ENCODE measurements at places on chromosomes 16 and 17.
A peak's percentile ranks its signal among the peaks of the same experiment; 100 is the strongest.

GRCh38 chr16:6905601-6906000 is 427.0 kb upstream of the RBFOX1 start:
- DNase-seq = no peak

GRCh38 chr17:66625311-66625767 is 209.6 kb upstream of the CACNG5 start:
- DNase-seq = no peak

DNA sequence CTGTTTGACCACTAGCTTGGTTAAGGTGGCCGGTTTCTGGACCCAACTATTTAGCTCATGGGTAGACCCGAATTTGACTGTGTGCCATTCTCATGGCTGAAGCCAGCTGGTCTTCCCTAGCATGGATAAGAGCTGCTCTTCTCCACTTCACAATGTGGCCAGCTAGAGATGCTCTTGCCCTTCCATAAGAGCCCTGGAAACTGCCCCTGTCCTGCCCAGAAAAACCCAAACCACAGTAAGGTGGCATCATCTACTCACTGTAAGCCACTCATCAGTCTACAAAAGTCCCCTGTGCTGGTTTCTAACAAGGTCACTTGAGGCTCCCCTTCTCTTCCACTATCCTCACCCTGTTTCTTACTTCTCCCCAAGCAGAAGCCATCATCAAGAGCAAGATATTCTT is 165.1 kb downstream of the HS3ST2 start:
- no peak for DNase-seq

DNA sequence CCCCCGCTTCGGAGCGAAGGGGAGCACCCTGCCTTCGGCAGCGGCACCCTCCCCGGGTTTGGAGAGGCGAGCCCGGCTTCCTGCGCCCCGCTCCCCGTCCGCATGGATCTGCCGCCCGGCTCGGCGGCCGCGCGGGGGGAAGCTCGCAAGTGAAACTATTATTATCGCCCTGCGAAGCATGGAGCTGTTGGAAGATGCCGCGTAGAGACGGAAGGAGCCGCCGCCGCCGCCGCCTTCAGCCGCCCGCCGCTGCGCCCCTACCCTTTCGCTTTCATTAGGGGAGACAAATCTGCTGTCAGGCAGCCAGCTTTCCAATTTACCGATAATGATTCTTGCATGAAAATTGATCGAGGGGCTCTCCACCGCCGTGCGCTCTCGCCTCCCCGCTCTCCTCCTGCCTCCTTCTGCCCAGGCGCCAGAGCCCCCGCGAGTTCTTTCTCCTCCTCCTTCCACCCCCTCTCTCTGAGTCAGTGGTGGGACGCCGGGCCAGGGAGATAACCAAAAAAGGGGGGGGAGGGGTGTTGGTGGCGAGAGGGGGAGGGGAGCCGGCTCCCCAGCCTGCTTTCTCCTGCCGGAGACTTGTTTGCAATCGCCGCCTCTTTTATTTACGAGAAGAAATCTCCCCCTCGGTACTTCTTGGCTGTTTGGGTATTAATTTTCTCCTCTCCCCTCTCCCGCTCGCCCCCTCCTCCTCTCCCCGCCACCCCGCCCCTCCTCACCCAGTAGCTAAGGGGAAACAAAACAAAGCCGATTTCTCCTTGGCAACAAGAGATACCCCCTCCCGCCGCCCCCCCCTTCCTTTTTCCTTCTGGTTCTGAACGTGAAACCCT is 58.0 kb upstream of the GSE1 start:
- DNase-seq = no peak

DNA sequence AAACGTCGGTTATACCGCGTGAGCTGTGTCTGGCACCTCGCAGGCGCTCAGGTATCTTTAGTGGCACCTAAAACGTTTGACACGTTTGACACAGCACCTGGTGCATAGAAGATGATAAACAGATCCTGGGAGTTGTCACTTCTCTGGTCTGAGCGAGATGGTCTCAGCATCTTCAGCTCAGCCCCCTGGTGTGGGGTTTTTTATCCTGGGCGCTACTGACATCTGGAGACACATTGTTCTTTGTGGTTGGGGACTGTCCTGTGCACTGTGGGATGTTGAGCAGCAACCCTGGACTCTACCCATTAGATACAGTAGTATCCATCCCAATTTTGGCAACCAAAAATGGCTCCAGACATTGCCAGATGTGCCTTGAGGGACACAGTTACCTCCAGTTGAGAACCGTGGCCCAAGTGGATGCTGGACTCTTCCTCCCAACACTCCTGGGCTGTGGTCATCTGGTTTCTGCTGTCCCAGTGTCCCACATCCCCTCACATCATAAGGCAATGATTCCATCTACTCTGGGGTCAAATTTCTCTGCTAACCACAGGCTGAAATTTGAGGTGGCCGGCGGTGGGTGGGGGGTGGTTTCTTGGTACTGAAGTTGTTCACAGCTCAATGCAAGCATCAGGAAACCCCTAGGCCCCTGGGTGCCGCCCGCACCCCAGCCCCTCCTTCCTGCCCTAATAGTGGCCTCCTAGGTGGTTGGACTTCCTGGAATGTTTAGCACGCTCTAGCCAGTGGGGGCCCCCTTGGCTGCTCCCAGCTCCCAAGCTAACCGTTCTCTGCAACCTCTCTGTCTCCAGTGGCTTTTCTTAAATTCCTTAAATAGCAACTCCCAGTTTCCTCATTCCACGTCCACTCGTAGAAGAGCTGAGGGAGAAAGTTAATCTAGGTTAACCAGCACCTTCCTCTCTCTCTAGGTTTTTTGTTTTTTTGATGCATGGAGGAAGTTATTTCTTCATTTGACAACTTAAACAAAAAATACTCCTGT is 124.8 kb downstream of the ABCC1 start:
- peak; percentile 30 for DNase-seq

- DNase-seq = no peak
These were observed 3.5 kb upstream of the RRAD start for GRCh38 chr16:66928702-66929388.

- no peak for DNase-seq
These were observed 231.3 kb downstream of the ENGASE start for GRCh38 chr17:79305768-79306423.

DNA sequence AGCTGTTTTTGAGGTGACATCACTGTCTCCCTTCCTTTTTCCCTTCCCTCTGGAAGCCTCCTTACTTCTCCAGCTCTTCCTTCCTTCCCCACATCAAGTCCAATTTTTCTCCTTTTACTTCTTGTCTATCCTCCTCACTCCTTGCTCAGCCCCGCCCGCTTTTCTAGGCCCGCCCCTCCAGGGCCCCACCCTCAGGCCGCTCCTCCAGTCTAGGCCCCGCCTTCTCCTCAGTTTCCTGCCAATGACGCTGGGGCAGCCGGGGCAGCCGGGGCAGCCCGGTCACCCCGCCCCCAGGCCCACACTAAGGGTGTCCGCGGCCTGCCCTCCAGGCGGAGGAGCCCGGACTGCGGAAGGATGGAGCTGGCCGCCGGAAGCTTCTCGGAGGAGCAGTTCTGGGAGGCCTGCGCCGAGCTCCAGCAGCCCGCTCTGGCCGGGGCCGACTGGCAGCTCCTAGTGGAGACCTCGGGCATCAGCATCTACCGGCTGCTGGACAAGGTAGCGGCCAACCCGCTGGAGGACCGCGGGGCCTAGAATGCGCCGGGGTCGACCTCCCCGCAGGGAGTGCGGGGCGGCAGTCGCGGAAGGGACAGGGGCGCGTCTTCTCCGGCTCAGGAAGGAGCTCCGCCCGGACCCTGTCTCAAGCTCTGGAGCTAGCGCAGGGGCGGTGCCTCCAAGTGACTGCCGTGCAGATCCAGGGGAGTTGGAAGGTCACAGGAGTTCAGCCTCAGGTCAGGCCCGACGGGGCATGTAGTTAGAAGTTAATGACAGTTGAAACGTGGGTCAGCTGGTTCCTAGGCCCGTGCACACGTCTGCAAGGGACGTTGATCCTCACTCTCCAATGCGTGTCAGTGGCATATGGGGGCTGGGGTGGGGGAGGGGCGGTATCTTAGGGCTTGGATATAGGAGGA is at the start of gene PCTP:
TSS of gene PCTP (plus strand) at position 302 of the 908 bp plus-strand sequence. CDS start at position 355, 53 bp downstream.
- DNase-seq = peak; percentile 61

DNA sequence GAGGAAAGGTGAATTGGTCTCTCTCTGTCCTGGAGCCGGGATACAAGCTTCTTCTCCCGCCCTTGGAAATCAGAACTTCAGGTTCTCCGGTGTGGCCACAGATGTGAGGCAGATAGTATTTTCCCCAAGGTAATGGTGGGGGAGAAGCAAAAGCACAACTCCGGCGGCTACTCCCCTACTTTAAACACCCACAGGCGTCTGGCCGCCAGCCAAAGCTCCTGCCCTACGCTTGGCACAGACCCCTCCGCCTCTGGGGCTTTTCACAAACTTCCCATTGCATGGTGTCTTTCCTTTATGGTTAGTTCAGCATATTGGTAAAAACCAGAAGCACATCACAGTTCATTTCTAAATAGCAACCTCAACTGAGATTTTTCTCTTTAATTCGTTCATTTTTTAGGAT is 39.4 kb upstream of the B4GALNT2 start:
- no peak for DNase-seq

DNA sequence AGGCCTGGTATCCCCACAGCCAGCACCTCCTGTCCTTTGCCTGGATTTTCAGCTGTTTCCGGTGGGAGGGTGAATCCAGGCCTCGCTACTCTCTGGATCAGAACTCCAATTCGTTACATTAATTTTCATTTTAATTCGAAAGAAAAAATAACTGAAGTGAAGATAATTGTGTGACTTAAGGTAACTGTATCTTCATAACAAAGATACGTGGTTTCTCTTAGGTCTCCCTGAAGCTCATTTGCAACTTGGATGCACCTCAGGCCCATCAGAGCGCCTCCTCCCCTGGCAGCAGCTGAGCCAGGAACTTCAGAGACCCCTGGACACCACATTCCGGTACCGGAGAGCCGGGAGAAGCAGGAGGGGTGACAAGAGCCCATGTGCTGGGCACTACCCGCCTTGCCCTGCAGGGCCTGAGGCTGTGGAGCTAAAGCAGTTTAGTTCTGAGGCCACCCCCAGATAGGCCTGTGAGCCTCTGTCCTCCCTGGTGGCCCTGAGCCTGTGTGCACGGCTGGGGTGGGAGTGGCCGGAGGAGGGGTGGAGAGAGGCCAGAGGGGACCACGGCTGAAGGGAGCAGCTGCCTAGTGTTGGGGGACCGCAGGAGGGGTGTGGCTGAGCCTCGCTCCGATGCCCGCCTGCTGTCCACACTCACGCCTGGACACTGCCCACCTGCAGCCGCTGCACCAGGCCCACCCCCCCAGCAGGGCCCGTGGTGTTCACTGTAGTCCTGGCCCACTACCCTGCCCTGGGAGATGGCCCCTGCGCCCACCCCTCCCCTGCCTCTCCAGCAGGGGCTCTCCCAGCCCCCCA is 11.4 kb upstream of the DUS1L start:
- no peak for DNase-seq

GRCh38 chr17:5705876-5706576 is 121.7 kb upstream of the NLRP1 start:
- no peak for DNase-seq

DNA sequence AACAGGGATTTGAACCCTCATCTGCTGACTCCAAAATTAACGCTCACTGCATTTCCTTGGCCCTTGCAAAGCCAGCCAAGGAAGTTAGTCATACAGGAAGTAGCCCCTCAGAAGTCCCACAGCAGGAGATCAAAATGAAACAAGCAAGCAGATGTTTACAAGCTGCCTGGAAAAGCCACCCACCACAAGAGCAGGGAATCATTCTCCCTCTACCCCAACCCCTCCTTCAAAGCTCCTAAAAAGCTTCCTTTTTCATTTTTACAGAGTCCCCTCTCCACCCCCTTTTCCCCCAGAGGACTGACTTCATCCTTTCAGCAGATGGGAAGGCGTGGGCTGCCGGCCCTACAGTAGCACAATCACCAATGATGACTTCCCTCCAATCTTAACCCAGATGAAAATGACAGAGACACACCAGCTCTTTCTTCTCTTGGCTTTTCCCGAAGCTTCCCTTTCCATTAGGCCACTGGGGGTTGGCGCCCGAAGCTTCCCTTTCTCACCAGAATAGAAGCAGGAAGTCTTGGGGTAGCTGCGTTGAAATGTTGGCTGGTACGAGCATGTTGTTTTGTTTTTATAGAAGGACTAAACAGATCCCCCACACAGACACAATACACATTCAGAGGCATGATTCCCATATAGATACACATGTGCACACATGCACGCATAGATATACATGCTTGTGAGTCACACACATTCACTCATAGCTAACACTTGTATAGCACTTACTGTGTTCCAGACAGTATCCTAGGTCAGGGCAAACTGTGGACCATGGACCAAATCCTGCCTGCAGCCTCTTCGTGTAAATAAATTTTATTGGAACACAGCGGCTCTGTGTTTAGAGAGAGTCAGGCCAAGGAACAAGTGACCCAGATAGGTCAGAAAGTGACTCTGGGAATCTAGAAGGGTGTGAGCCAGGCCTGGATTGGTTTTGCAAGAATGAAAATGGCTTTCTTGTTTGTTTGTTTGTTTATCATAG is 17.4 kb downstream of the ITPRIPL2 start:
- no peak for DNase-seq

- DNase-seq = no peak
These were observed 231.2 kb downstream of the KATNIP start for GRCh38 chr16:27781195-27781524.

GRCh38 chr17:74340470-74341023 is 14.5 kb downstream of the KIF19 start:
- DNase-seq = no peak

- DNase-seq = no peak
These were observed 33.9 kb downstream of the BAHCC1 start for GRCh38 chr17:81428948-81429774.

DNA sequence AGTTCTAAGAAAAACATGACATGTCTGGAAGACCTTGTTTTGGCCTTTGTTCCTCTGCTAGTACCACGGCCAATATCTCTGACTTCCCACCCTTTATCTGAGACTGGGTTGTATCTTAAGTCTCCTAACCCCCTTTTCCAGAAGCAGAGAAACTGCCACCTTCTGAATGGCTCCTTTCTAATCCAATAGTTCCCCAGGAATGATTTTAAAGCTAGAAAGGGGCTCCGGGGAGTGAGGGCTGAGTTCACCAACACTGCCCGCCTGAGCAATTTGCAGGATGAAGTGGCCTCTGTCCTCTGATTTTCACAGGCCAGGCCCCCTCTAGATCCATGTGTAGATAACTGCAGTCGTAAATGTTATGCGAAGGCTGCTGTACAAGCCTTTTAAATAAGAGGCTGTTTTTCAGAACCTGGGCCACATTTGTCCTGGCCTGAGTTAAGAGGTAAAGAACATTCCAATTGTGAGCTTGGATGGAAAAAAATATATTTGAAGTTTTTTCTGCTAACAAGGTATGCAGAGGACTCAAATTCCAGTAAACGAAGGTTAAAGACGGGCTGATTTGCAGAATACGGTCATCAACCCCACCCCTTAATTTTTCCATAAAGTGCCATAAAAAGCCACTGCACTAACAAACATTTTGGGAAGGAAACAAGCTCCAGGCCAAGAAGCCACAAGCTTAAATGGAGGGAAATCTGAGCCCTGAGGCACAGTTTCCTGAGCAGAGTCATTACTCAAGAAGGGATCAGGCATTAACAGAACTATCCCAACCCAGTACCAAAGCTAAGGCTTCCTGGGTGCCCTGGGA is 117.0 kb upstream of the MAF start:
- DNase-seq = no peak

- DNase-seq = no peak
These were observed 26.0 kb upstream of the ERN1 start for GRCh38 chr17:64155751-64156544.
